Peyer's patch (tissue), 4 donors: ENCODE measurements at places on chromosomes 5 and 9. TPM values are rescaled to one million over a fixed set of nuclear protein-coding genes. Genes with fewer than 3 reads are reported as not detected.

DNA sequence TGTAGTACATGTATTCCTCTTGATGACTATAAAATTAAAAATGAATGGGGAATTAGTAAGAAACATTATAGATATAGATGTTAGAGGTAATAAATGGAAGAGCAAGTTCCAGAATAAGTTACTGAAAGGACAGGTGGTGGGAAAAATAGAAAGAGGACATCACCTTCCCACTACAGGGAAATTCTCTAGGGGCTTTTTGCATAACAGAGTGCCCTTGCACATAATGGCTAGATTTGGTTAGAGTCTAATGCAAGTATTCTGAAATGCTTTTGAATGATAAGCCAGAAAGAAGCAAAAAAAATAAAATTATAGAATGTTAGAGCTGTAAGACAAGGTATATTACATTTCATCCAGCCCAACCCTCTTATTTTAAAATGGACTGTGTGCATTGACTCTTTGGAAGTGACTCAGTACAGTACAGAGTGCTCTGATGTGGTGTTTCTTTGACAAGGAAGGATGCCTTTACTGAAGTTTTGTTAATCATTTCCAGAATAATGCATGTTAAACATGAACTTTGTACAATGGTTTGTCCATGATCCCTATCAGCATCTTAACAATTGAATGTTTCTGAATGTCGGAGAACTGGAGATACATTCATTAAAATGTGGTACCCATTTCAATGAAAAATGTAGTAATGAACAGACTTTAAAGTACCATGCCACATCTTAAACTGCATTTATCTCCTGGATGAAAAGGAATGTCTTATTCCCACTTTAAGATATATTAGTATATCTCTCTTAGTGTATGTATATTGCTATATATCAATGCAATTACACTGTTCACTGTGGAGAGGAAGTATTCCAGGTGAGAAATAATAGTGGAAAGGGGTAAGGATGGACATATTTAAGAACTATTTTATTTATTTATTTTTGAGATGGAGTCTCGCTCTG, 391.1 kb downstream of the ADGRV1 start:
- DNase-seq, result no peak

GRCh38 chr5:68344447-68345111, 129.0 kb downstream of the PIK3R1 start:
- no peak for DNase-seq

Gene TRIP13
- 1.2 TPM for total RNA-seq

DNA sequence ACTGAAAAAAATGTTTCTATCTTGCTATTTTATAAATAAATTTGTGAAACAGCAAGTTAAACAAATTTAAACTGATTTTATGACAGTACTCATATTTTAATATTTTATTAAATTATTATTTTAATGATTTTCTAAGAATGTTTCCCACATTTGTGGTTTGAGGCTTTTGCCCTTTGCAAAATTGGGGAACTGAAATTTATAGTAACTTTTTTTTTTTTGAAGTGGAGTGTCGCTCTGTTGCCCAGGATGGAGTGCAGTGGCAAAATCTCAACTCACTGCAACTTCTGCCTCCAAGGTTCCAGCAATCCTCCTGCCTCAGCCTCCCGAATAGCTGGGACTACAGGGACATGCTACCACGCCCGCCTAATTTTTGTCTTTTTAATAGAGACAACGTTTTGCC, 7.2 kb upstream of the ADGRV1 start:
- DNase-seq, result no peak

GRCh38 chr5:79173626-79174025, 62.0 kb downstream of the BHMT start:
- no peak for DNase-seq

Gene PIP5KL1
- not detected for total RNA-seq

- no peak for DNase-seq
These were observed 59.8 kb downstream of the DAB2IP start for GRCh38 chr9:121711281-121711680.

Gene SPINK6
- not detected for total RNA-seq

GRCh38 chr5:55582256-55582655, 47.5 kb upstream of the PLPP1 start:
- DNase-seq, result no peak

GRCh38 chr5:169788168-169788567, 151.1 kb downstream of the DOCK2 start:
- DNase-seq, result no peak

Gene DNAJA1
- 42.1 TPM for total RNA-seq

- no peak for DNase-seq
These were observed 8.2 kb downstream of the SLC22A5 start for GRCh38 chr5:132377738-132378137.

GRCh38 chr9:97923529-97924108, 1.3 kb upstream of the TRMO start:
- peak; percentile 60 for DNase-seq

Gene RAB14
- 54.1 TPM for total RNA-seq

DNA sequence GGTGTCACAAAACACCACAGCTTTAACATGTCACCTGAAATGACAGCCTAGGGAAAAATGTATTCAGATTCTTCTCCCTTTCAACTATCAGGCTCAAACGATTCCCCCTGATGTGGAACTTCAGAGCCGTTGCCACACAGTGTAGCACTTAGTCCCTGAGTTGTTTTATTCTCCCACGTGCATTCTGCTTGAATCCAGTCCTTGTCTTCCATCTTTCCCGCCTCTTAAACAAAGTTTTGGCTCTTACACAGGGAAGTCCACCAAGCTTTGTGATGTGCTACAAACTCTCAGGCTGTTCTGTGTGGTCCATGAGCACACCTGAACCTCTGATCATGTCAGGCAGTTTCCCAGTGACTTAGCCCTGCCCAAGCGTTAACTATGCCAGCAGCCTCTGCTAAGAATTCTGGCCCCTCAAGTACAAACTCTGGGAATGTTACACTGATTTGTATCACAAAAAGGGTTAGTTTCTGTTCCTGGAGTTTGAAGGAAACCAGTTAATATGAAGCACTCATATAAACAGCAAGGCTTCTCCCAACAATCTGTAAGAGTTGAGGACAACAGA, 45.8 kb upstream of the RNF38 start:
- DNase-seq, result no peak

GRCh38 chr5:158525663-158526062, 574.1 kb downstream of the EBF1 start:
- no peak for DNase-seq

DNA sequence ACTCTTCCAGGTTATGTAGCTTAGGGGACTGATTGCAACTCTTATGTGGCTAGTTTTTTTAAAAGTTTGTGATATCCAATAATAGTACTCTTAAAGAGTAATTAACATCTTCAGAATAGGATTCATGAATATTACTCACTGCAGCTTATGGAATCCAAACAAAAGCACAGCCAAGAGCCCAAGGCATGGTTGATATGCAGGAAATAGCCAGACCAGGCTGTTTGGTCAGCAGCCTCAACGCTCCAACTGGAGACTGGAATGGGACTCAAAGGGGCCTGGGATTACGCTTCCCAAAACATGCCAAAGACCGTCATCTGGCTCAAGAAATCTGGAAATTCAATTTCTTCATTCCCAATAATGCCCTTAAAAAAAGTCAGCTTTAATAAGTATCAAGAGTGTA, 268.6 kb downstream of the SEC61B start:
- no peak for DNase-seq

GRCh38 chr9:15927161-15927560, 374.3 kb downstream of the CCDC171 start:
- DNase-seq, result no peak

Gene DAB2
- 71.3 TPM for total RNA-seq

DNA sequence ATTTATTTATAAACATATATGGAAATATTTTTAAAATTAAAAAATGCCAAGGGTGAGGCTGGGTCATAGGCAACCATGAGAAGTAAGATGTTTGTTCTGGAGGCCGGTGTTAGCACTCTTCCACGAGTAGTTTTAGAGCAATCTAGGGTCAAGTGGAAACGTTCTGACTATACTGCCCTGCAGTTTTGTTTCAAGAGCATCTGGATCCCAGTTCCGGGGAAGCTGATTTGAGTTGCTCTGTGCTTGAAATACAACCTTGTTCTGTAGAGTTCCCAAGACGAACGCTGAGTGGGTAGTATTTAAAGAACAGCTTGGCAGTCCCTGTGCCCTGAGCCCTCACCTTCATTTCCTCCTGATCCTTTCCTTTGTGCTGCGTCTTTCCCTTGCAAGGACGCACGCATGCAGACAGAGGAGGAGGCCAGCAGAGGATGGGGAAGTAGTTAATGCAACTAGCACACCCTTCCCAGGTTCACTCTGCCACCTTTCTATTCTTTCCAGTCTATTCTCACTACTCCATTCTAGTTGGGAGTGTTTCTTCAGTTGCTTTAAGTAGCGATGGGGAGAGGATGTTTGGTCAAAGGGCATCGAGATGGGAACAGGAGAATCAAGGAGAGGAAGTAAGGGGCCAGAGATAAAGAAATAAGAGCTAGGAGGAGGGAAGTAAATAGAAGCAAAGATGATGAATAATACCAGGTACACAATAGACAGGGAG, 68.3 kb upstream of the ZSWIM6 start:
- DNase-seq, result no peak

Gene GAS1
- total RNA-seq, result 6.6 TPM

DNA sequence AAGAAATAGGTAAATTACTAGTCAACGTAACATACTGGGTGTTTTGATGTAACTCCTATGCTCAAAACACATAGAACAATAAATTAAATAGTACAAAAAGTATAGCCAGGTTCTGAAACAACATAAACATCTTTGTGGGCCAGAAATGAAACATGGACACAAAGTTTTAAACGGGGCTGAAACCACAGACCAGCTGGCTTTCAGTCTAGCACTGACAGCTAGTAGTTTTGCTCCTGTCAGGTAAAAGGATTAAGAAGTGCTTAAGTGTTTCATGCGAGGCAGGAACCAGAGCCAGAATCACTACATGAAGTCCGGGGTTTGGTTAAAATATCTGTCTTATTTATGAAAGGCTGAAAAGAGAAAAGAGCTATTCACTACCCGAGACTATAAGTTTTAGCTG, 19.5 kb downstream of the DCAF10 start:
- DNase-seq, result no peak

- DNase-seq, result no peak
These were observed 87.6 kb upstream of the RPS23 start for GRCh38 chr5:82365744-82366228.

Gene KCNIP1
- total RNA-seq, result not detected

GRCh38 chr9:36158122-36158521, 11.1 kb upstream of the CCIN start:
- no peak for DNase-seq
